Motor neuron (in vitro differentiated cells): ENCODE measurements at places on chromosomes 2 and 18. TPM values are rescaled to one million over a fixed set of nuclear protein-coding genes. Genes with fewer than 3 reads are reported as not detected.
A peak's percentile ranks its signal among the peaks of the same experiment; 100 is the strongest.

- ATAC-seq, result no peak
Measured at GRCh38 chr2:54259413-54260240, 3.6 kb upstream of the TSPYL6 start.

DNA sequence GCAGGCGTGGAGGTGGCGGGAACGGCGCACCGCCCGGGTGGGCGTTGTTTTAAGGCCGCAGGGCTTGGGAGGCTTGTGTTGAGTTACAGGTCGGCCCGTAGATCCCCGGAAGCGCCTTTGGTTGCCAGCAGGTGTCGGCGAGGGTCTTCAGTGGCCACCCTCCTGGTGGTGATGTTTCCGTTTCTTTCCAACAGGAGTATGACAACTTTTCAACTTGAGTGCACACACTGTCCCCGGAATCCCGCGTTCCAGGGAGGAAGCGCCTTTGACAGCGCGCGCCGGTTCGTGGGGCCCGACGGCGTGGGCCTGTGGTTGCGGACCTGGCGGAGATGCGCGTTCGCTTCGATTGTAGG, 1.0 kb upstream of the HDAC4 start:
- ATAC-seq, result peak; percentile 11

GRCh38 chr2:72888438-72889202, 1.4 kb downstream of the SPR start:
- ATAC-seq, result no peak

DNA sequence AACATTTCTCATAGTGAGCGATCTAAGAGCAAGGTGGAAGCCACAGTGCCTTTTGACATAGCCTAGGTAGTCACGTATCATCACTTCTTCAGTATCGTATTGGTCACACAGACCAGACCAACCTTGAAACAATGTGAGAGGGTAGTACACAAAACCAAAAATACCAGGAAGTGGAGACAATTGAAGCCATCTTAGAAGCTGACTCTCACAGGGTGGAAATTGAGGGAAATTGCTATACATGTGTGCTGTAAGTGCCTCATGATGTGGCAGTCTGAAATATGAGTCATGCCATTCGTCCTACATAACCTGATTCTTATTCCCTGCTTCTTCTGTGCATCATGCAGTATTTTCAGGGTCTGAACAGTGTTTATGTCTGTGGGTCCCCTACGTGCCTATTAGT, 62.3 kb upstream of the STON1 start:
- ATAC-seq, result no peak

DNA sequence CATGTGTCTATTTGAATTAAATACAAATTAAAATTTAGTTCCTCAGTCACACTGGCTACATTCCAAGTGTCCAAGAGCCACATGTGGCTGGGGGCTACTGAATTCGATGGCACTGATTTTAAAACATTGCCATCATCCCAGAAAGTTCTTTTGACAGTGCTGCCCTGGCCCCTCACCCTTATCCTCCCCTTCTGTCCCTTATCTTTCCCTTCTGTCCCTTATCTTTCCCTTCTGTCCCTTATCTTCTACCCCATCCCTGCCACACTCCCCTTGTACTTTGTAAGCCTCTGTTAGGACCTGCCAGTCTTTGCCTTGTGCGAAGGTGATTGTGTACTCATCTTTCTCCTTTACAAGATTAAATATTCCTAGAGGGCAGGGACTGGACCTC, 85.2 kb downstream of the DNMT3A start:
- no peak for ATAC-seq

DNA sequence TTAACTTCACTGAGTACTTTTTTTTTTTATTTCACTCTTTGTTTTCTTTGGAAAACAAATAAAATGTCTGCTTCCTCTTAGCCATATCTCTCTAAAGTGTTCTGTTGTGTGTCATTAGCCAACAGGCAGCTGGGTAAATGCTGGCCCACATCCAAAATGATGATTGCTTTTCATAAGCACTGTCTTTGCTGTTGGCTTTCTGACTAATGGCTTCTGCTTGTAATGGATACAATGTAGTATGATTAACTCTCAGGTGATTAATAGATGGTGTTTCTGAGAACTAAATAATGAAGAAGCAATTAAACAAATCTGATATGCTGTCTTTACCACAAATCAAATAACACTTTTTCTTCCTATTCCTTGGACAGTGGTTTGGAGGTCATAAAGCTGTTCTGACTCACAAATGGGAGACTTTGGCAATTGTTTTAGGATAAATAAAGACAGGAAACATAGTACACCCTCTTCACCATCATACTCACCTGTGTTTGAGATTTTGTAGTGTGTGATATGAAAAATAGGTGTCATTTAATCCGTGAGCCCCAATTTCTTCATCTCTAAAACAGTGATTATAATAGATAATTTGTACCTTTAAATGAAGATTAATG, 888.4 kb downstream of the TSN start:
- ATAC-seq, result no peak

GRCh38 chr2:101837354-101837753, 139.8 kb downstream of the MAP4K4 start:
- no peak for ATAC-seq

GRCh38 chr2:199814101-199814816, 36.7 kb downstream of the FTCDNL1 start:
- no peak for ATAC-seq

DNA sequence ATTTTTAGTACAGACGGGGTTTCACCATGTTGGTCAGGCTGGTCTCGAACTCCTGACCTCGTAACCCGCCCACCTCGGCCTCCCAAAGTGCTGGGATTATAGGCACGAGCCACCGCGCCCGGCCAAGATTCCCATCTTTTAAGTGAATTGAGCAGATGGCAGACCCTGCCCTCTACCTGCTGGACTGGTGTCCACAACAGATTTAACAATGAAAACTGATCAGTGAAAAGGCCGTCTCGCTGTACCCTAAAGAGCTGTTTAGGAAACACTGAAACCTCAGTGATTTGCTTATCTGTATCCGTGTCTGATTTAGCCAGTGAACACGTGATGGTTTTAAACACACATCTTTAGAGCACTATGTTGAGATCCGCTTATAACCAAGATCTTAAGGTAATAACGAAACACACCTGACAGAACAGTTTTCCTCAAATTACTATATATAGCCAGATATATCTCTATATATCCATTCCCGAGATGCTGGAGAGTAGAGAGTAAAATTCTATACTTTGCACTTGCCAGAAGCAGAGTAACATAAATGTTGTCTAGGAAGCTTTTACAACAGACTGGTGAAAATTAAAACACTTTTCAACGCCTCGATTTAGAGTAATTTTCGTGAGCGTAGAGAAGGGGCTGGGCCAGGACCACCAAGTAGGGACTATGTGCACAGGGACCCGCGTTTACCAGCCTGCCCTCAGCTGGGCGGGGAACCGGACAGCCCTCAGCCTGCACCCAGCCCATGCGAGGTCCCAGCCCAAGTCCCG, 594 bp downstream of the FAM161A start:
- peak; percentile 74 for ATAC-seq

DNA sequence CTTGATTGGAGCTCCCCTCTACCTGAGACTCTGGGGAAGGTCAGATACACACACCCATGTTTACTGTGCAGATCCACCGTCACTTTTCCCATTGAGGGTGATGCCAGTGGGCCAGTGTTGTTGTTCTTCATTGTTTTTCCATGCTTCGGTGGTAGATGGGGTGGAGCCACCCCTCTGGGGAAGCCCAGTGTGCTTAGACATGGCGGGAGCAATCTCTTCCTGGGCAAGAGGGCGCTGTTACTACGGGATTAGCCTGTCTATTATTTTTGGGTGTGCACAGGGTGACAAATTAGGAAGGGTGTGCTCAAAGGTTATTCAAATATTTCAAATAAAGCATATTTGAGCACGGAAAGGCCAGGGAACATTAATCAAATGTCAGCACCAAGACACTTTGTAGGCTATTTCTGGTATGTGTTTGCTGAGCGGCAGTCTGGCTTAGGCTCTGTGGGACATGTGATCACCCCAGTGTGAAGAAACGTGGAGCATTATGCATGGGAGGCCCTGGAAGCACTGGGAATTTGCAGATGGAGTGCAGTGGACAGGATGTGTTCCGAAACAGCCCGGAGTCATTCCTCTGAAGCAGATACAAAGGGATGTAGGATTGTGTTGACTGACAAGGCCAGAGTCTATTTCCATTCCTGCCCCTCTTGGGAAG, 34.8 kb upstream of the SMIM21 start:
- peak; percentile 89 for ATAC-seq

- ATAC-seq, result no peak
Measured at GRCh38 chr2:42810971-42811811, 18.8 kb upstream of the HAAO start.

DNA sequence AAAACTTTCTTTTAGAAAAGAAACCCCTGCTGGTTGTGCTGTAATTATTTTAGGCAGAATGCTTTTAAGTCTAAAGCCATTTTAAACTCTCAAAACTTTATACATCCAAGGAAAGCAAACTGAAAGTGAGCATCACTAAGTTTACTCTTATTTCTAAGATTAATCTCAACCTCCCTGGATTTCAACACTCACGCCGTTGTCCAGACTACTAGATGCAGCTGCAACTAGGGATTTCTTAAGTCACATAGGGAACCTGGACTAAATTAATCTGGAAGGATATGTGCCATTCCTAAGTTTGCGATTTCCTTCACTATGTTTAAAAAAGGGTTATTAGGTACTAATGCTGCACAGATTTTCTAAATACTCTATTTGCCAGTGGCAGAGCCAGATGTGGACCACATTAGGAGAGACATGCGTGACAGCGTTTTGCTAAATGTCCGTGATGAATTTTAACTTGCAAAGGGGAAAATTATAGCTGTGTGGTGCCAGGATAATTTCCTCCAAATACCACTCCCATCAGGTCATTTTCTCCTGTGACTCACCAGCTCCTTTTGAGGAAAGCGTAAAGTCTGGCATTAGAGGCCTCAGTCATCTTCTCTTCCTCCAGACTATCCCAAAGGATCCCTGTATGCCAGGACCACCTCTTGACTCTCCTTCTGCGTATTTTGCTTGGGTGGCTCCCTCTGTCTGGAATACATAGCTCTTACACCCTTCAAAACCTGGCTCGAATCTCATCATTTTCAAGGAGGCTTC, 143.7 kb downstream of the ATL2 start:
- ATAC-seq, result no peak

DNA sequence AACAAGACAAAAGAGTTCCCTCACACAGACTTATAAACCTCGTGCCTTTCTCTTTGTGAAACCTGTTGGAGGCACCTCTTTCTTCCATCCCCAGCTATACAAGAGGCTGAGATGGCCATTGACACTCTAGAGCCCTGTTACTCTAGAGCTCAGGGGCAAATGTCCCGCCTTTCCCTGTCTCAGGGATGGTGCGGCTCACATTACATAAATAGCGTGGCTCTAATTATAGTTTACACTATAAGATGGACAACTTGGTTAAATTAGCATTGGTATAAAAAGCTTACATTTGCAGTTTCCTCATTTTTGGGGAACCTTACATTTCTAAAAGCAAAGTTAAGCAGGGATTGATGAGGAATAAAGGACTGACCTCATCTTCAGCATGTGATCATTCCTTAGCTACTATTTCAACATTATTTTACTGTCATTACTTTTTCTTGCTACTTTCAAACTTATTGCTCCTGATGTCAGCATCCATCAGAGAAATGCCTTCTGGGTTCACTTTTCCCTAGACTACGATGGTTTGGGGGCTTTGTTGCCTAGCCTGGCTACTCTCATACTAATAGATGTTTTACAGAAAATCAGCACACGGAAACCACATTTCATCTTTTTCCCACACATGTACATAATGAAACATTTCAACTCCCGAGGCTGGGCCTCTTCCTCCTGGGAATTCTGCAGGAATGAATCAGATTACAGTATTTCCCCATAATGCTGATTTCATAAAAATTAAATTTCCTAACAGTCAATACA, 40.4 kb downstream of the FTCDNL1 start:
- peak; percentile 56 for ATAC-seq

DNA sequence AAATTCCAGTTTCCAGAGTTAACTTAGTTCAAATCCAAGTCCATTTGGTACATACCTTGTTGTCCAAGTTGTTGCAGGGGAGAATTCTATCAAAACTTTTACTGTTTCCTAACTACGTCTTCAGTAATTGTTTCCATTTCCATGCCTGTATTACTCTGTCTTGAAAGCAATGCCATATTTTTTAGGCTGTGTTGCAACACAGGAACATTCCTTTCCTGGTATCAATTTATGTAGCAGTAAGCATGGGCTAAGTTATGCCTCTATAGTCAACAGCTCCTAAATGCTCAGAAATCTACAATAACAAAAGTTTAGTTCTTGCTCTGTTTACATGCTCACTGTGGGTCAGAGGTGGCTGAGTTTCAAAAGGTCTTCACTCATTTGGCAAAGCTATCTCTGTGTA, 1943.8 kb upstream of the PIK3C3 start:
- ATAC-seq, result no peak

GRCh38 chr2:101921319-101921952, 70.3 kb upstream of the IL1R2 start:
- no peak for ATAC-seq

- peak; percentile 39 for ATAC-seq
Measured at GRCh38 chr2:6355886-6356761, 509.6 kb downstream of the CMPK2 start.

DNA sequence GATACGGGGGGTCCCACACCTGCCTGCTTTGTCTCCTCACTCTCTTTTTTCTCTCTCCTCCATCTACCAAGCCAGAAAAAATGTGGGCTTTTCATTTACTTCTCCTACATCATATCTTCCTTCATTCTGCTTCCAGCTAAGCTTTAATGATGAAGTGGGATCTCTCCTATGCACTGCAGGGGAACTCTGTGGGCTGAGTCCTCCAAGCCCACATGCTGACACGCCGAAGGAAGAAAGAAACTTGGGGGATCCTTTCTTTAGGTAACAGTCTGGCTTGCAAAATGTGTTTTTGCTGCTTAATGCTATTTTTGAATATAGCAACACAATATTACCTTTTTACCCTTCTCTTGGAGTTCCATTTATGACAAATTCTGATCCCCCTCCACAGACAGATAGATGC, 33.6 kb upstream of the YWHAQ start:
- no peak for ATAC-seq

DNA sequence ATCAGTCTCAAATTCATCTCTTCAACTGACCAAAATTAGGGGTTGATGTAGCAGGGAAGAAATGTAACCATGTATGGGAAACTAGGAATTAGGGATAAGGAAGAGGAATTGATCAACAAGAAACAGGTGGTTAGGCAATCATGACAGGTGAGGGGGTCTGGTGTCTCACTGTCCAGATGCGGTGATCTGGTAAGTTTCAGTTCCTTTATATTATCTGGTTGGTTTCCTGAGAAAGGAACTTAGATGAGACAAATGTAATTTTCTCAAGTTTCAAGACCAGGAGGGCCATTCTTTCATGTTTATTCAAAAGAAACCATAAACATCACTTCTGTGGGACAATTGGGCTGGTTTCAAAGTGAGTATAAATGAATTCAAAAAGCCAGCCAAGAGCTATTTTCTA, 306.2 kb upstream of the KCNJ3 start:
- ATAC-seq, result no peak

ARL5A gene
- 42.0 and 42.1 TPM in 2 replicates for total RNA-seq

GLB1L gene
- 5.6 TPM in 2 replicates for total RNA-seq

RGPD8 gene
- total RNA-seq, result 7.3 and 9.4 TPM in 2 replicates

RFTN2 gene
- total RNA-seq, result 5.3 and 5.7 TPM in 2 replicates

SPDYA gene
- 1.2 and 2.6 TPM in 2 replicates for total RNA-seq

TMEM198 gene
- 12.1 and 18.3 TPM in 2 replicates for total RNA-seq
